ENCODE measurements at places on chromosomes 5 and 9. TPM values are rescaled to one million over a fixed set of nuclear protein-coding genes. Genes with fewer than 3 reads are reported as not detected.

DNA sequence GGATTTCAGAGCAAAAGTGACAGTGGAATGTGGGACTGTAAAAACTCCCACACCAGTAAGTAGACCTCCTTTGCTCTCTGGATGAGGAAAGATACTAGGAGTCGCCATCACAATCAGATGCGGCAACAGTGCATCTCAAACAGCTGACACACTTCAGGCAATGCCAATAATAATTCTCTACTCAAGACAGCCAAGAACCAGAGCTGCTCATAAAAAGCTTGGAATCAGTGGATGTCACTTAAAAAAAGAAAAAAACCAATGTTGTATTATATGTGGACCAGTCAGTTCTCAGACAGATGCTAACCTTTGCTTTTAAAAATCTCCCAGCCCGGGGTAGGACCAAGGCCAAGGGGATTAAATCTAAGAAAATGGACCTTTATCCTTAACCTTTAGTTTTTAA is 185.0 kb downstream of the GNA14 start:
- no peaks in the 10 kb centered on the region for H3K36me3 ChIP-seq
- H3K27me3 ChIP-seq: no peaks in the 10 kb centered on the region
- no peak for DNase-seq
- H3K4me1 ChIP-seq: no peaks in the 10 kb centered on the region
- no peak overlapping the region for H3K4me3 ChIP-seq

- no peak for DNase-seq
- peaks cover 20% of the 10 kb centered on the region for H3K4me1 ChIP-seq
- no peak overlapping the region for H3K4me3 ChIP-seq
Measured at GRCh38 chr9:86721226-86721781, 226.0 kb downstream of the GAS1 start.

The TPPP gene
- under 0.01 TPM for total RNA-seq

- DNase-seq: peak; percentile 41
- peaks cover 3% of the 10 kb centered on the region for H3K4me1 ChIP-seq
- H3K27ac ChIP-seq: no peak overlapping the region
- H3K36me3 ChIP-seq: no peaks in the 10 kb centered on the region
- no peak overlapping the region for H3K4me3 ChIP-seq
Measured at GRCh38 chr5:137563646-137564397, 64.7 kb upstream of the SPOCK1 start.

The OR13F1 gene
- not detected for total RNA-seq

GRCh38 chr5:167908606-167909005 is 382.8 kb upstream of the WWC1 start:
- H3K27ac ChIP-seq: no peak overlapping the region
- H3K27me3 ChIP-seq: peaks cover under 1% of the 10 kb centered on the region
- no peaks in the 10 kb centered on the region for H3K4me1 ChIP-seq
- no peaks in the 10 kb centered on the region for H3K36me3 ChIP-seq
- no peak for DNase-seq

DNA sequence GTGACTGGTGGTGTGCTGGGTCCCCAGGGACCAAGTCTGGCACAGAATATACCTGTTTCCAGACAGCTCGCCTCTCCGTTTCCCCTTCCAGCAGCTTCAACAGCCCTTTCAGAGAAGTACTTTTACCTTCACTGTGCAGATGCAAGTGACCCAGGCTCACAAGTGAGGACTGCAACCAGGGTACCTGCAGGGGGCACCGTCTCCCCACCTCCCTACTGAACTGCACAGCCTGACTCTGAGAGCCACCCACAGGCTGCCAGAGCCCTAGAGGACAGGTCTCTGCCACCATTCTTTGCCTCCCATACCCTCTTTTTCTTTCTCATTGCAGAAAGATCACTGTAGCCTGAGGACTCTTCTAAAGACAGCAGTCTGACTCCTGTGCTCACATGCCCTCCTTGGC is 15.4 kb downstream of the IL9 start:
- no peaks in the 10 kb centered on the region for H3K4me1 ChIP-seq
- DNase-seq: no peak
- H3K27me3 ChIP-seq: peaks cover 25% of the 10 kb centered on the region
- no peak overlapping the region for H3K4me3 ChIP-seq

The SPINK4 gene
- not detected for total RNA-seq

GRCh38 chr9:114030364-114030763 is 47.7 kb downstream of the AMBP start:
- H3K36me3 ChIP-seq: peaks cover 55% of the 10 kb centered on the region
- H3K4me1 ChIP-seq: no peaks in the 10 kb centered on the region
- no peak overlapping the region for H3K27ac ChIP-seq
- H3K4me3 ChIP-seq: no peak overlapping the region
- no peaks in the 10 kb centered on the region for H3K27me3 ChIP-seq

The CHSY3 gene
- total RNA-seq: 1.4 TPM

DNA sequence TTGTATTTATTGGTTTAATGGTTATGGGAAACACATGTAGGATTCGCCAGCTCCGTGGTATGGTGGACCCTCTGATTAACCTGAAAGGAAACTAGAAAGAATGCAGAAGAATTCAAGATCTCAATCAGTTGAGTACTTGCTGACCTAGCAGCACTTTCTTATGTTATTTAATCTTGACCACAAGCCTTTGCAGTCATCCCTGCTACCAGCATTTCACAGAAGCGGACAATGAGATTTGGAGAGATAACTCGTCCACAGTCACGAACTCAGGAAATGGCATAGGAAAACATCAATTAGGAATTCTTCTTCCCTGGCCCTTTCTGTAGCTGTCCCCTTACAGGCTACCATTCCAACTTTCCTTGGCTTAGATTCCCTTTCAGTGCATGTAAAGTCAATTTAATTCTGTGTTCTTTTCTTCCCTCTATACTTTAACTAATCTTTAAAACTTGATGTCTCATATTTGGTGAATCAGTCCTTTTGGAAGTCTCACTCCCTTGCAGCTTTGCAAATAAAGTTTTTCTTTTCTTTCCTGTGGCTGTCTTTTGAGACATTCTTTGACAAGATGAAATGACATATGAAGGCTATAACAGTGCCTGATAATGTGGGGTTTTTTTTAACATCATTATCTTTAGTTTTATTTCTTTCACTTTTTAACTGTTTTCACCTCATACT is 1.3 kb upstream of the SLC44A1 start:
- no peaks in the 10 kb centered on the region for H3K27me3 ChIP-seq
- no peak overlapping the region for H3K27ac ChIP-seq
- DNase-seq: peak; percentile 49
- no peaks in the 10 kb centered on the region for H3K36me3 ChIP-seq
- no peaks in the 10 kb centered on the region for H3K4me1 ChIP-seq

GRCh38 chr5:87076411-87076810 is 191.3 kb upstream of the RASA1 start:
- H3K27ac ChIP-seq: no peak overlapping the region
- DNase-seq: no peak
- no peak overlapping the region for H3K4me3 ChIP-seq
- H3K4me1 ChIP-seq: peaks cover 2% of the 10 kb centered on the region
- H3K27me3 ChIP-seq: no peaks in the 10 kb centered on the region

- no peak for DNase-seq
- H3K36me3 ChIP-seq: no peaks in the 10 kb centered on the region
- no peak overlapping the region for H3K27ac ChIP-seq
- no peak overlapping the region for H3K4me3 ChIP-seq
- H3K4me1 ChIP-seq: no peaks in the 10 kb centered on the region
- no peaks in the 10 kb centered on the region for H3K27me3 ChIP-seq
Measured at GRCh38 chr9:27441741-27442070, 82.4 kb upstream of the IFNK start.

DNA sequence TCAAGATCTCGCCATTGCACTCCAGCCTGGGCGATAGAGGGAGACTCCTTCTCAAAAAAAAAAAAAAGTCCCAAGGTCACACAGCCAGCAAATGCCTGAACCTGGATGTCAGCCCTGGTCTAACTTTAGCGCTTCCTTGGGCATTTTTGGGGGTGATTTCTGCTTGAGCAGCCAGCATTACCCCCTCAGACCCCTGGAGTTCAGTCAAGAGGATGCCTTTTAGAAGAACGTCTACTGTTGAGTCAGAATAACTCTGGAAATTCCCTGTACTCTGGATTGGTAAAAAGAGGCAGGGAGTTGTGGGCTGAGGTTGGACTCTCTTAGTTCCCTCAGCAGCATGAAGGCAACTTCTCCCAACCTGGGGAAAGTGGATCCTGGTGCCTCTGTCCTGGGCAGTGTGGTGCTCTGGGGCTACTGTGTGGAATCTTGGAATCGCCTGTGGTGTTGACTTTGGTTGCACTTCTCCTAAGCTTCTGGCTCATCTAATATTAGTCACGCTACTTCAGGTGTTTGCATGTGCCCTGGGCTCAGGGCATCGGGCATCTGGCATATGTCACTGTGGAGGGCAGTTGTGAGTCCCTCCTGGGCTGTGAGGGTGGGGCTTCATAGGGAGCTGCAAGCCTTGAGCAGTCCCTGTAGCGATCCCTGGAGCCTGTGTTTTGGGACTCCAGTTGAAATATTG is 32.2 kb downstream of the STXBP1 start:
- no peaks in the 10 kb centered on the region for H3K36me3 ChIP-seq

GRCh38 chr5:72122602-72123001 is 15.3 kb downstream of the MAP1B start:
- DNase-seq: no peak
- no peak overlapping the region for H3K4me3 ChIP-seq
- no peaks in the 10 kb centered on the region for H3K27me3 ChIP-seq
- H3K27ac ChIP-seq: no peak overlapping the region

The CER1 gene
- total RNA-seq: not detected

DNA sequence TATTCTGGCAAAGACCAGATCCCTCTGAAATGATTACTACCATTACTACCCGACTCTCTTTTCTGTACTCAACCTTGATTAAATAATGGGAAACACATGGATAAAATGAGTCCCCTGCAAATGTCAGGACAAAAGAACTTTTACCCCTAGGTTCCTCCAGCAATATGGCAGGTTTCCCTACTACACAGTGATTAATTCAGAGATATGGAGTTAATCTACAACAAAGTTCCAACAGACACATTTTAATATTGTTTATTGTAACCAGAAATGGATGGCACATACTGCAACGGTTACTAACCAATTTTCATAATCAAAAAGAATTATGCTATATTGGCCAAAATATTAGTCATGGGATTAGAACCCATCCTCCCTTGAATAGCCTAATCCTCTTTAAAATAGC is 294.8 kb downstream of the ATPSCKMT start:
- no peak overlapping the region for H3K4me3 ChIP-seq
- DNase-seq: no peak
- no peaks in the 10 kb centered on the region for H3K36me3 ChIP-seq
- no peak overlapping the region for H3K27ac ChIP-seq
- no peaks in the 10 kb centered on the region for H3K4me1 ChIP-seq

DNA sequence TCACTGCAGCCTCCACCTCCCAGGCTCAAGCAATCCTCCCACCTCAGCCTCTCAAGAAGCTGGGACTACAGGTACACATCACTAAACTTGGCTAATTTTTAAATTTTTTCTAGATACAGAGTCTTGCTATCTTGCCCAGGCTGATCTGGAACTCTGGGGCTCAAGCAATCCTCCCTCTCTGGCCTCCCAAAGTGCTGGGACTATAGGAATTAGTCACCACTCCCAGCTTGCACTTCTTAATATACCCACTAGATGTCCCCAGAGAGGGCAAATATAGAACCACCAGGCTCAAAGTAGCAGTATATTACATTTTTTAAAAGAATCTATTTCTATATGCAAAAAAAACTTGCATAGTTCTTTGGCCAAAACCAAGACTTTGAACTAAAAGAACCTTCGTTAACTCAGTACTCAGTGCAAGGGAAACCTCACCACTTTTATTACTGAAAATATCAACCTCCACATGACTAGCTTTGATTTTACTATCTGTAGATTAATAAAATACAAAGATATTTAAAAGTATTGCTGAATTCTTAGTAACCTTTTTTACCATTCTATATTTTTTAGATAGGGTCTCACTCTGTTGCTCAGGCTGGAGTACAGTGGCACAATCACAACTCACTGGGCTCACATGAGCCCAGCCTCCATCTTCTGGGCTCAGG is 25.8 kb upstream of the HSD17B3 start:
- peak; percentile 59 for DNase-seq
- H3K36me3 ChIP-seq: no peaks in the 10 kb centered on the region
- no peak overlapping the region for H3K27ac ChIP-seq
- no peaks in the 10 kb centered on the region for H3K27me3 ChIP-seq

Data from IMR-90 (cell line).